ENCODE measurements at places on chromosomes 1 and 21. TPM values are rescaled to one million over a fixed set of nuclear protein-coding genes. Genes with fewer than 3 reads are reported as not detected.

ESRRG gene
- 49.6 TPM for polyA plus RNA-seq

ATP1A4 gene
- polyA plus RNA-seq = 0.71 TPM

GRCh38 chr1:111745675-111746613 lies 6.7 kb upstream of the INKA2 start:
- no peak for DNase-seq

- no peak for DNase-seq
Measured at GRCh38 chr1:53946252-53947171, at the start of gene LRRC42. TSS of gene LRRC42 (plus strand) at chr1:53946350. CDS start at chr1:53952000, 5,650 bp downstream.

All from right renal pelvis (tissue), 4 donors.